Endothelial cell of umbilical vein (primary cell): ENCODE measurements at places on chromosomes 13 and 19. TPM values are rescaled to one million over a fixed set of nuclear protein-coding genes. Genes with fewer than 3 reads are reported as not detected.

- DNase-seq: no peak
These were observed 2.2 kb downstream of the CLEC11A start for GRCh38 chr19:50725218-50725910.

DNA sequence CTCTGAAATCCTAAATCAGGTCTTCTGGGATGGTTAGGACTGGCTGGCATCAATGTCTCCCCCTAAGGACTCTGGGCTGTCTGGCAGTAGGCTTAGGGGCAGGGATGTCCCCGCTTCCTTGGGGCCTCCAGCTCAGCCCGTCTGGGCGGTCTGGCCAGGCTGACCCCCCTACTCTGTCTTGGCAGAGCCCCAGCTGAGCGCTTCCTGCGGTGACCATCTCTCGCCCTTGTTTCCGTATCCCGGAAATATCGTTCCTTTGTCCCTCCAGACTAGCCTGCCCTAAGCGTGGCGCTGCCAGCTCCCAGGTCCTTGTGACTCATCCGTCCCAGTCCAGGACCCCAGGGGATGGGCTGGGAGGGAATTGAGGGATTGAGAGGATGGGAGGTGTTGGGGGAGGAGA, 11.3 kb downstream of the GTPBP3 start:
- DNase-seq: peak; percentile 92

GRCh38 chr19:32677657-32678056, 2.0 kb downstream of the RGS9BP start:
- DNase-seq: no peak

- no peak for DNase-seq
These were observed 198.2 kb downstream of the EFNB2 start for GRCh38 chr13:106337096-106337850.

LRRC25 gene
- polyA plus RNA-seq: not detected in 2 replicates
